A673 (cell line): ENCODE measurements at places on chromosomes 16 and 17. TPM values are rescaled to one million over a fixed set of nuclear protein-coding genes. Genes with fewer than 3 reads are reported as not detected.

NR1D1 gene
- total RNA-seq, result 1.9 and 2.6 TPM in 2 replicates

IRX6 gene
- 0.09 TPM in 1 of 2 replicates, not detected in the other for total RNA-seq

GRCh38 chr17:33562792-33563191 is 269.7 kb upstream of the ASIC2 start:
- no peak overlapping the region for H3K4me3 ChIP-seq
- H3K27ac ChIP-seq, result no peak overlapping the region
- no peaks in the 10 kb centered on the region for H3K36me3 ChIP-seq
- no peaks in the 10 kb centered on the region for H3K27me3 ChIP-seq
- no peak for DNase-seq

SDK2 gene
- total RNA-seq, result 0.63 and 0.67 TPM in 2 replicates

- DNase-seq, result peak; percentile 49
- no peak overlapping the region for H3K4me3 ChIP-seq
- H3K27me3 ChIP-seq, result no peaks in the 10 kb centered on the region
- no peaks in the 10 kb centered on the region for H3K36me3 ChIP-seq
These were observed 997.6 kb upstream of the RBFOX1 start for GRCh38 chr16:6335072-6335471.

SOX9 gene
- 31.1 and 37.5 TPM in 2 replicates for total RNA-seq

DNA sequence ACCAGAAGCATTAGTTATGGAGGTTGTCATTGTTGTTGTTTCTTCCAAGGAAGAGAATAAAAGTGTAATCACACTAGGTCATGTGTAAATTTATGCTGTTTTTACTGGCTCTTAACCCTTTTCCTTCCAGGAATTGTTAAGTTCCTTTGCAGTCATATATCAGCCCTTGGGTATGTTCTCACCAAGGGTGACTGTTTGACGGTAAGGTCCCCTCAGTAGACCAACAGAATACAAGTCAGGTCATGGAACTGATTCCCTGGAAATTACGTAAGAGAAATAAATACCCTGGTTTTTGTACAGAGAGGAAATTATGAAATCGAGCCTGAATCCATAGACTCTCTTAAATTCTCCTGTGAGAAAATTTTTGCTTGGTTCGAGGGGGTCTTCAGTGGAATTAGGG is 11.2 kb upstream of the KCNJ2 start:
- no peak for DNase-seq
- H3K36me3 ChIP-seq, result no peaks in the 10 kb centered on the region
- H3K27me3 ChIP-seq, result peaks cover 47% of the 10 kb centered on the region
- no peaks in the 10 kb centered on the region for H3K4me1 ChIP-seq
- H3K27ac ChIP-seq, result no peak overlapping the region

DNA sequence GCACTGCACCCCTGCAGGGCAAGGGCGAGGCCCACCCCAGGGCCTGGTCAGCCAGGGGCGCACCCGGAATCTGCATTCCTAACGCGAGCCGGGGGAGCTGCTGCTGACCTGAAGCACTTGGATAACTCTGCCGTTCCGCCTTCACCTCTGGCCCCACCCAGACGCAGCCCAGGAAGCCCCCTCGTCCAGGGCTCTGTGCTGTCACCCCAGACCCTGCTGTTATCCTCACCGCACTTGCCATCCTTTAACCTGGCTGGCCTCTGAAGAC is 13.3 kb upstream of the PABPN1L start:
- H3K27ac ChIP-seq, result no peak overlapping the region
- no peak overlapping the region for H3K4me3 ChIP-seq
- H3K4me1 ChIP-seq, result no peaks in the 10 kb centered on the region

DNA sequence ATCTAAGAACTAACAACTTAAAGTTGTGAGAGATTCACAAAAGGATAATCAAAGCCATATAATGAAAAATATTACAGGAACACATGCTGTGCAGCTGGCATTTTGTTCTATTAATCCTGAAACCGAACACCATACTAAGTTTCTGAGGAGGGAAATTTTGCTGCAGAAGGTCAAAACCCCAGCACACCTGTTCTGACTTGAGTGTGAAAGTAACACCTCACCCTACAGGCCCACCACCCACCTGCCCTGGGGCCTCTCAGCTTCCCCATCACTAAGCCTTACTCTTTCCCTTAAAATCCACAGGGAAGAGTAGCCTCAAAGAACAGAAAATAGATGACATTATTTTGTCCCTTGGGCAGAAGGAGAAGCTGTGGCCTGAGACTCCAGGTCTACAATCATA is 44.8 kb downstream of the STAT5A start:
- no peak for DNase-seq
- no peaks in the 10 kb centered on the region for H3K4me1 ChIP-seq
- H3K4me3 ChIP-seq, result no peak overlapping the region
- H3K27me3 ChIP-seq, result no peaks in the 10 kb centered on the region
- H3K27ac ChIP-seq, result no peak overlapping the region

DNA sequence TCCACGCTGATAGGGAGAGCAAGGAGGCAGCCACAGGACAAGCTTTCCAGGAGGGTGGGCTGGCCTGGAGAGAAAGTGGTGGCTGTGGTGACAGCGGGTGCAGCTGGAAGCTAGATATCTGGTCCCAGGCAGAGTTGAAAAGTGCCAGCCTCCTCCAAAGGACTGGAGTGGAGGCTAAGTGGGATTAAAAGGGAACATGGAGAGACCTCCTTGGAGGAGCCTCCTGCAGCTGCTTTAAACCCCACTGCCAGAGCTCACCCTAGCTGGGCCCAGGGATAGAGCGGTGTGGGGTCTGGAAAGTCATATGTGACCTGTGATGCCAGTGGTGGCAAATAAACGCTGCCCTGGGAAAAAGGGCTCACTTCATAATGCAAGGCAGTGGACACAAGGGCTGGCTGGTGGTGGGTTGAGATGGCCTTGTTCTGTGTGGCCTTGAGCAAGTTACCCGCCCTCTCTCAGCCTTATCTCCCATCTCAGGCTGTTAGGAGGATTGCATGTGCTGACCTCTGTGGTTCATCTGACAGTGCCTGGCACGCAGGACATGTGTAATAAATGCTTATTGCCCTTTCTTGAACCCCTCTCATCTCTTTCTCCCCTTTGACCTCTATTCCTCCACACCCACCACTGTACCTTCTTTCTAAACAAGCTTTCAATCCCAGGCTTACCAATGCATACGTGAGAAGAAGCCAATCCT is 61.0 kb upstream of the LGALS9 start:
- no peak for DNase-seq
- no peaks in the 10 kb centered on the region for H3K36me3 ChIP-seq
- H3K27me3 ChIP-seq, result no peaks in the 10 kb centered on the region
- H3K27ac ChIP-seq, result no peak overlapping the region
- H3K4me1 ChIP-seq, result peaks cover 32% of the 10 kb centered on the region

SHCBP1 gene
- total RNA-seq, result 43.4 and 46.5 TPM in 2 replicates

DNA sequence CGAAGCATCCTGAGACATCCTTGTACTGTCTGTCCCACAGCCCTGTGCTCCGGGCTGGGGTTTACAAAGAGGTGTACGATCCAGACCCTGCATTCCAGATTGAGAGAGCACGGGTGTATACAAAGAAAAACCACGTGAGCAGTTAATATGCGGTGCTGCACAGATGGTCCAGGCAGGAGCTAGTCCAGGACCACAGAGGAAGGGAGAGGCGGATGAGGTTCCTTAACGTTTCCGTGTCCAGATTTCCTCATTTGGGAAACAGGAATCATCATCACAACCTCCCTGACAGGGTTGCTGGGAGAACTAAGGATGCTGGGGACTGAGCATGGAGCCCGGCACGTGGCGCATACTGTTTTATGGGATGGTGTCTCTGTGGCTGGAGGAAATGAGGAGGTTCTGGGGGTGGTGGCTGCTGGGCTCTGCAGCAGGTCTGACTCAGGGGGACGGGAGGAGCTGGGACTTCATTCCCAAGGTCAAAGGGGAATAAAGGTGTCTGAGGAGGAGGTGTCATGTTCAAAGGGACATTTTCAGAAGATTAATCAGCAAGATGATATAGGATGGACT is 26.2 kb downstream of the WIPI1 start:
- H3K27ac ChIP-seq, result no peak overlapping the region
- no peak for DNase-seq
- no peaks in the 10 kb centered on the region for H3K4me1 ChIP-seq

CD300H gene
- total RNA-seq, result not detected in 2 replicates

DNA sequence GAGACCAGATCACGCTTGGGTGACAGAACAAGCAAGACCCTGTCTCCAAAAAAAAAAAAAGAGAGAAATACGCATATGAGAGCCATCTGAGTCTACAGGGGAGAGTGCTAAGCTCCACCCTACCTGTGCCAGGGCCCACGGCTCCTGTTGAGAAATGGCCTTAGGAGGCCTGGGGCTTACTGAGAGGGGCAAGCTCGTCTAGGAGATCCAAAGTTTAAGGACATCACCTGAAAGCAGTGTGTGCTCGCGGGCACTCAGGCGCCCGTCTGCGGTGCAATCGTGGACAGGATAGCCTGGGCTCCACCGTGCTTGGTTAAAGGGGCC is 14.5 kb upstream of the BAIAP2 start:
- H3K4me3 ChIP-seq, result no peak overlapping the region
- DNase-seq, result no peak
- H3K27me3 ChIP-seq, result no peaks in the 10 kb centered on the region
- H3K4me1 ChIP-seq, result peaks cover 18% of the 10 kb centered on the region
